ENCODE measurements at places on chromosomes 16 and 17.
A peak's percentile ranks its signal among the peaks of the same experiment; 100 is the strongest.

DNA sequence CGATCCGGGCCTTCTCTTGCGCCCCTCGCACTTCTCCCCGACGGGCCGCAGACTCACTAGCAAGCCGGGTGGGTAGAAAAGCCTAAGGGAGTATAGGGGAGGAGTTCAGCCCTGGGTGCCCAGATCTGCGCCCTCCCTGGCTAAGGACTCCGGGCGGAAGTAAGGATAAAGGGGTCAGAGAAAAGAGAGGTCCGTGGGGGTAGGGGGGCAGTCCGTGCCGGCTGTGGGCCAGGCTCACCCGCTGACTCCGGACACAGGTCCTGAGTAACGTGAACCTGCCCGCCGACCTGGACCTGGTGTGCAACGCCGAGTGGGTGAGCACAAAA, 1.8 kb downstream of the NAGS start:
- no peak for DNase-seq

DNA sequence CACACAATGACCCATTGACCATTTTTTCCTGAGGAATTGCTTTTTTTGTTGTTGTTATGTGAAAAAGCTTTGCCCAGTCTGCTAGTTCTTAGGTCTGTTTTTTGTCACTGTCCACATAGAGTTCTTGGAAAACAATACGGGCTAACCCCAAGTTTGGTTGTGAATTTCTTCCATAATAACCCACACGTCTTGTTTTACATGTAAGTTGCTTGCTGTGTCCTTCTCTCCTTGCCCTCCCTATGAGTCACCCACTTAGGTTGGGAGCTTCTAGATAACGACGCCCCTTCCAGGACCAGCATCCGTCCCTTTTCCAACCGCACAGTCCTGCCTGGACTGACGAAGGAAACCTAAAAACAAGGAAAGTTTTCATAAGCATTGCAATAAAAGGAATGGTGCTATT, 175.3 kb upstream of the HS3ST3A1 start:
- no peak for DNase-seq

GRCh38 chr16:83095941-83096692, 469.3 kb downstream of the CDH13 start:
- no peak for DNase-seq

GRCh38 chr17:32998111-32998886, 6.7 kb downstream of the SPACA3 start:
- peak; percentile 19 for DNase-seq

DNA sequence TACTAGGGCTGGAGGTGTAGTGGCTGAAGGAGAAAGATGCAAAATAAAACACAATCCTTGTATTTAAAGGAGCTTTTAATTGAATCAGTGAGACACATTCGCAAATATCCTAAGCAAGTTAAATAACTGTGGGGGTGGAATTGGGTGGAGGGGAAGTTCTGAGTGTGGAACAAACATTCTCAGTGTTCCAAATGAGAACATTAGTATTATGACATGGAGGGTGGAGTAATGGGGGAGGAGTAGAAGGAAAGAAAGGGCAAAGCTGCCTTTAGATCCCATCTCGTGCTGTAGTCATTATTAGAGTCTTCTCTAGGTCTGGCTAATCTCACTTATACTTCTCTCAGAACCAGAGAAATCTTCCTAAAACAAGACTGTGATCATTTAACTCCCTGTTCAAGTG, 169.7 kb downstream of the ANKFN1 start:
- no peak for DNase-seq

DNA sequence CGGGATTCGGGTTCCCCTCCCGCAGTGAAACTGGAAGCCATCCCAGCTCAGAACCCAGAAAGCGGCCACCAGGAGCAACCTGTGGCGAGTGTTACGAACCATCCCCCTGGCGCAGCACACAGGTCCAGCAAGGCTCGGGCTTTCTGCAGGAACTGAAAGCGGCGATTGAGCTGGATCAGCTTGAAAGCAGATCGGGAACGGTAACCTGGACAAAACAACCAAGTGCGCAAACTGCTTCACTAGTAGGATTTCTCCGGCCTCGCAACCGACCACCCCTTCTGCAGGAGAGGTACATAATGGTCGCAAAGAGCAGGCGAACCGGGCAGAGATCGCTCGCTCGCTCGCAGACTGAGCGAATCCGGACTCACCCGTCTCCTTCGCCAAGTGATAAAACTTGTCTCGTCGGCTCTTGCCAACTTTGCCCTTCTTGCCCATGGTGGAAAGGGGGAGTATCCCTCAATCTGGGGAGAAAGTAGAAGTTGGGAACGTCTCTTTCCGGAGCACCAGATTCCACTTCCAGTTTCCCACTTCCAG, 696 bp upstream of the PSMC5 start:
- no peak for DNase-seq

DNA sequence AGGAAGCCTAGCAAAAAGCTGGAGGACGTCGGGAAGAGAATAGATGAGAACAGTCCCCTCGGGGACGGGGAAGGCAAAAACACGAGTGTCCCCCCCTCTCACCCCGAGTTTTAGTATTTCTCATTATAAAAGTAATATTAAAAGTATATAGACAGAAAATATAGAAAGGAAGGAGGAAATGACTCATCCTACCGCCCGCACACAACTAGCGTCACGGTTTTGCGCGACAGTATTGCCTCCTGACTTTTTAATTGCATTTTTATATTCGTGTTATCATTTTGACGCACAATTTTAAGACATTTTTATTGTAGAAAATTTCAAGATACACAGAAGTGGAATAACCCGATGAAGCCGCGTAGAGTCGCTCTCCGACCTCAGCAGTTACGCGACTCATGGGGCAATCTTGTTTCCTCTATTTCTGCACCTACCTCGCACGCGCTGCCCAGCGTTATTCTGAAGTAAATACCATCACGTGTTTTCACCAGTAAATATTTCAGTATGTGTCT, 652 bp upstream of the SLC25A19 start:
- peak; percentile 91 for DNase-seq
